Stimulated activated CD8-positive, alpha-beta memory T cell treated with anti-CD3 and anti-CD28 coated beads, Interleukin-2, amount 100 ng/mL, for 1 hour (primary cell): ENCODE measurements at places on chromosomes 6 and 20.

DNA sequence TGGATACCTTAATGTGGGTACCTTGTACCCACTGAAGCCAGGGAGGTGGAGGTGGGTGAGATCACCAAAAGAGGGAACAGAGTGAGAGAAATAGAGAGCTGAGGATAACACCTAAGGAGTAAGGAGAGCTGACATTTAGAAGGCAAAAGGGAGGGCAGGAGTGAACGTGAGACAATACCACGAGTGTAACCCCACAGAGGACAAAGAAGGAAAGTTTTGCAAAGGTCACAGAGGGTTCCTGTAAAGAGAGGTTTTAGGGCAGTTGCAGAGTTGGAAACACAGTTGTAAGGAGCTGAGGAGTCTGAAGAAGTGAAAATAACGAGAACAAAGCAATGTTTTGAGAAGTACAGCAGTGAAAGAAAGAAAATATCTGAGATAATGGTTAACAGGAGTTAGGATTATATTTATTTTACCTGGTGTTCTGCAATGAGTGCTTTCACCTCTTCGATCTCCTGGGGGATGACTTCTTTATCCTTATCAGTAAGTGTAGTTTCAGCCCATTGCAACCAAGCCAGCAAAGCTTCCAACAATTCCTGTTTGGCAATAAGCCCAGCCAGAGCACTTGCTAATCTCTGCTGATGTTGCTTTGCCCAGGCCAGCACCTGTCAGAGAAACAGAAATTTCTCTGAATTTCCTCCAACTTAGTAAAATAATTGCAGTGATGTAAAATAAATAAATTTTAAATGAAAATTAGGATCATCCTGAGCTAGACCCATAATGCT lies 166.8 kb downstream of the DST start:
- DNase-seq, result no peak

DNA sequence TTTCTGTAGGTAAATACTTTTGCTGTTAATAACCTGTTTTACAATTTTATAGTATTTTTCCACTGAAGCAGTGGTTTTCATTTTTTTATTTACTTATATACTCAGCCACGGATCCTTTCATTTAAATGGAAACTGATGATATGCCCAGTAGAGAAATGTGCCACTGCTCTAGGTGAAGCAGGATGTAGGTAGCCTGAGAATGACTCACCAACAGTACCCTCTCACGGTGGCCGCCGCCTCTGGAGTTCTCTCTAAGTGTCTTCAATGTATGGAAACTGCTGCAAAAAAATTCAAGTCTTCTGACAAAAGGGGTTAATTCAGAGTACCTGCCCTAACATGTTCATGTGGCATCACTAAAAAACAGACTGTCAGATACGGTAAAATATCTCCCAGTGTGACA lies 6.4 kb downstream of the EYA4 start:
- no peak for DNase-seq

DNA sequence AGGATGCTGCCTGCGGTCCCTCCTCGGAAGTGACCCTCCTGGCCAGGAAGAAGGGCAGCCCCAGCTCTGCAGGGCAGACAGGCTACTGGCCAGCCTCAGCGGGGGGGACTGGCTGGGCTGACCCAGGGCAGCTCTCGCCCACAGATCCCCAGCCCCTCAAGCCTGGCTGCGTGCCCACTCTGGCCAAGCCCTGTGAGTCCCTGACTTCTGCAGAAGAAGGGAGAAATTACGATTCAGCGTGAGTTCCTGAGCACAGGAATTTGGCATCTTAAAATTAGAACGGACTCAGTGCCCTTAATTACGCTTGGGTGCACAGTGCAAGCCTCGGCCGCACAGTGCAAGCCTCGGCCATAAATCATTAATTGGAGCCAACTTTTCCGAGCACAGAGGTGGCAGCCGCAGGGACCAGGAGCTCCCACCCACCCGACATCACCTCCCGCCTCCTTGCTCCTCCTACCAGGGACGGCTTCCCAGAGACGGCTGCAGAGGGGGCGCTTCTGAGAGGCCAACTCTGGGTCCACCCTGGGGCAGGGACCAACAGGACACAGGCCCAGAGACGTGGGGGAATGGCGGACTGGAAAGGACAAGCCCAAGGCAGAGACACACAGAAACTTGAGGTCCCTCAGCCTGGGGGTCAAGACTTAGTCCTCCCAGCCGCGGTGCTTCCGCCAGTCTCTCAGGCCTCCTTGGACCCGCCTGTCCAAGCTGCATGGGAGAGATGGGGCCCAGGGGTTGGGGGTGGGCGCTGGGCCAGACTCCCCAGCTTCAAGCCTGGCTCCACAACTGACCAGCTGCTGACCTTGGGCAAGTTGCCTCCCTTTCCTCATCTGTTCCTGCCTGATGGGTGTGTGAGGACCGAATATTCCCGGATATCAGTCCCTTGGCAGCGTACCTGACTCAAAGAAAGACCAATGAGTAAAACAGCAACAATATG lies 165.4 kb downstream of the TAF4 start:
- DNase-seq, result no peak

- DNase-seq, result no peak
Measured at GRCh38 chr20:43767686-43768474, 41.1 kb upstream of the GTSF1L start.

DNA sequence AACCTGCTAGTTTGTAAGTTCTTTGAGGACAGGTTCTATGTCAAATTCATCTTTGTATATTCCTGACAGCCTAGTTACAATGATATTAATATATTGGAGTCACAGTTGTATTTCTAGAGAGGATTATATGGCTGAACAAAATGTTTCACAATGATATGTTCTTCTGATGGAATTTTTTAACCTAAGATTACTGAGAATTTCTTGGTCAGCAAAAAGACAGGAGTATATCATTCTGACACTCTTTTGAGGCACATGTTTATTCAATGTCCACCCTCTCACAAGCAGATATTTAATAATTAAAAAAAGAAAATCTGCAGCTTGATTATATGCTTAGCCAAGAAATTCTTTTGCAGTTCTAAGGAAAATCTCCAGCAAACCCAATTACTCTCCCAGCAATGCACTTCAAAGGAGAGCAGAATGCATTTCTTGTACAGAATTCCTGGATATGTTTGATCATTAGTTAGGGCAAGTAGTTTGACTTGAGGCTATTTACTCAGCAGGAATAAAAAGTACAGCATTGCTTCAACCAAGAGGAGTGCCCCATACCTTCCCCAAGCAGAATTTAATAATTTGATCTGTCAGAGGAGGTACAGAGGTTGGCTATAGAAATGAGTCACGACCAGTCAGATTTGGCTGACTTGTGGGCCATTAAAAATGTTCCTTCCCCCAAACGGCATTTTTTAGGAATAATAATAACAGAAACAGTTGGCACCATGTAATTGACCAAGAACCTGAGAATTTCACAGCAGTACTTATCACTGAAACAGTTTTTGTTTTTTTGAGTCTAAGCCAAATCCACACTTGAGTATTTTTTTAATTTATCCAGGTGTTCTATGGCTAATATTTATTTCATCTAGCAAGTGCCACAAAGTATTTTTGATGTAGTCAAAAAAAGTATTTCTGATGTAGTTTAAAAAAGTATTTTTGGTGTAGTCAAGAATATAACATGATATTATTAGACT lies 508.1 kb upstream of the FLRT3 start:
- DNase-seq, result no peak

DNA sequence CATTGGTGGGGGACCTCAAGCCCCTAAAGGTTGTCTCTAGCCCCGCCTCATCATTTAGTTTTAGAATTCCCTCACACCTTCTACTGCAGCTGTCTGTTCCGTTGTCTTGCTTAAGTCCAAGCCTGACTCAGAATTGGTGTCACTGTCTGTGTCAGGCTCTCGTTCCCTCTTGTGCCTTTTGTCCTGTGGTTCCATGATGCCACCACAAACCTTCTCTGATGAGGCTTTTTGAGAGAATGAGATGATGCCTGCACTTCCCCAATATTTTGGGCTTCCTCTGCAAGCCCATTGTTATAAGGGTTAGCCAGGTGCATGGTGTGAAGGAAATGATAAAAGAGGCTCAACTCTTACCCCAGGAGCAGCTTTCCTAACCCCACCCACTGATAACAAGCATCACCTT lies 8.1 kb upstream of the AKIRIN2 start:
- no peak for DNase-seq

GRCh38 chr6:120355822-120356221 lies 978.5 kb downstream of the TBC1D32 start:
- no peak for DNase-seq

DNA sequence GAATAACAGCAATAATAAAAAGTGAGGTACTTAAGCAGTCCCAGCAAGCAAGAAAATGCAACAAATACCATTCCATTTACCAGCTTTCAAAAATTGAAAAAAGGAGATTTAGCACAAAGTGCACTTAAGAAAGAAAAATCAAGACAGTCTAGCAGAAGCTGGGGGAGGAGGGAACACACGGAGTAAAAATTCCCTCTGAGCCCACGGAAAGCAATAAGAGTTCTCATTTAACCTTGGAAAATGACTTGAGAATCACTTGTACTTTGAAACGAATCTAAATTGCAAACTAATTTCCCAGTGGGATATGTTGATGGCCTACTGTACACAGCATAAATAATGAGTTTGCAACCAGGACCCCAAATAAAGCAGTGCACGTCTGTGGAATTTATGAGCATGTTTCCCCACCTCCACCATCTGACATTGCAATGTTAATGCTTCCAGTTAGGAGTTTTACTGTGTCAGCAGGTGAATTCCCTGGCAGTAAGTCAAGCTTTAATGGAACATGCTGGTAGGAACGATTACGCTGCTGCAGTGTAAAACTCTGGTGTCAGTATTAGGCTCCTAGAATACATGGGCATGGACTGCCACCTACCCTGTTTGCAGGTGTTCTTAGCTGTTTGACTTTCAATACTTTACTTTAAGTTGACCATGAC lies 386.8 kb downstream of the HDGFL1 start:
- no peak for DNase-seq

- no peak for DNase-seq
Measured at GRCh38 chr20:41133709-41134361, 3.5 kb upstream of the PLCG1 start.

- no peak for DNase-seq
Measured at GRCh38 chr6:121912905-121913304, 477.5 kb downstream of the GJA1 start.
